K562 (cell line): ENCODE measurements at places on chromosomes 3 and 15. TPM values are rescaled to one million over a fixed set of nuclear protein-coding genes. Genes with fewer than 3 reads are reported as not detected.
A peak's percentile ranks its signal among the peaks of the same experiment; 100 is the strongest.

ARRDC4 gene
- 11.4 and 15.8 TPM in 2 replicates for total RNA-seq

DNA sequence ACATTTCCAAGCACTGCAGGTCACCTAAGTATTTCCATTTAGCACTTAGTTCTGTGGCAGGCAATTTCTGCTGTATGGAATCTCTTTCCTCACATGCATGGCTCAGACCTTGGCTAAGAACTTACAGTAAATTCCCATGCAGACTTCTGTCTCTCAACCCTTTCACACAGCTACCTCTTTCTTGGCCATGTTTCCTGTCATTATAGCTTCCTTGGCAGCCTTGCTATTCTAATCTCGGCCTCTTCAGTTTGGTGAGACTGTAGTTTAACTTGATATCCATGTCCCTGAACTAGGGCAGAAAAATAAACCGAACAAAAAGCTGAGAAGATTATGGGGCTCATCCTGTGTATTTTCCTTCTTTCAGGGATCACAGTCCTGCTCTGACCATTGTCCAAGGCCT, 96.0 kb downstream of the SPATA16 start:
- no peak overlapping the region for H3K4me3 ChIP-seq
- no peaks in the 10 kb centered on the region for H3K4me1 ChIP-seq
- H3K36me3 ChIP-seq, result no peaks in the 10 kb centered on the region
- no peak for DNase-seq
- H3K27me3 ChIP-seq, result no peaks in the 10 kb centered on the region

SYNPR gene
- total RNA-seq, result not detected in 2 replicates

DNA sequence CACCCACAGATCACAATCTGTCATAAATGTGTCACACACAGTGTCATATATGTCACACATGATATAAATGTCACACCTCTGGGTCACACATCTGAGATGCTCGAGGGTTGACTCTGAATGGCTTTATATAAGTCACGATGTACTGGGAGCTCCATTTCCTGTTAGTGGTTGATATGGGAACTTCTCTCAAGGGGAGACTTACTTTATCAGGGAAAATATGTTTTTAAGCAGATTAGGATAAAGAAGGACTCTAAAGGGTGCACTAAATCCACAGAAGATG, 83.9 kb upstream of the MEF2A start:
- DNase-seq, result no peak
- no peak overlapping the region for H3K4me3 ChIP-seq
- peaks cover 10% of the 10 kb centered on the region; the same call in 2 of the 3 replicates for H3K27me3 ChIP-seq
- no peaks in the 10 kb centered on the region for H3K36me3 ChIP-seq
- no peak overlapping the region for H3K27ac ChIP-seq

- no peak overlapping the region for H3K27ac ChIP-seq
- H3K36me3 ChIP-seq, result no peaks in the 10 kb centered on the region
- no peak for DNase-seq
- H3K4me3 ChIP-seq, result no peak overlapping the region
- no peaks in the 10 kb centered on the region for H3K27me3 ChIP-seq
- no peaks in the 10 kb centered on the region for H3K4me1 ChIP-seq
These were observed 354.8 kb upstream of the DNAJC19 start for GRCh38 chr3:181344331-181344730.

- H3K36me3 ChIP-seq, result no peaks in the 10 kb centered on the region
- H3K4me1 ChIP-seq, result no peaks in the 10 kb centered on the region; the same call in 1 of the 2 replicates
- no peak for DNase-seq
- H3K4me3 ChIP-seq, result no peak overlapping the region
These were observed 8.9 kb downstream of the MUC20 start for GRCh38 chr3:195729476-195730251.

C3orf20 gene
- total RNA-seq, result not detected in 2 replicates

GRCh38 chr3:13277860-13278531, 142.1 kb downstream of the NUP210 start:
- no peak overlapping the region for H3K4me3 ChIP-seq
- peak; percentile 74 for DNase-seq
- peaks cover 30% of the 10 kb centered on the region for H3K4me1 ChIP-seq

CTXN2 gene
- not detected in 2 replicates for total RNA-seq

- no peak overlapping the region for H3K27ac ChIP-seq
- DNase-seq, result no peak
- H3K27me3 ChIP-seq, result no peaks in the 10 kb centered on the region
These were observed 40.3 kb downstream of the THSD4 start for GRCh38 chr15:71155534-71155933.

LINS1 gene
- total RNA-seq, result 21.4 and 21.5 TPM in 2 replicates

DNA sequence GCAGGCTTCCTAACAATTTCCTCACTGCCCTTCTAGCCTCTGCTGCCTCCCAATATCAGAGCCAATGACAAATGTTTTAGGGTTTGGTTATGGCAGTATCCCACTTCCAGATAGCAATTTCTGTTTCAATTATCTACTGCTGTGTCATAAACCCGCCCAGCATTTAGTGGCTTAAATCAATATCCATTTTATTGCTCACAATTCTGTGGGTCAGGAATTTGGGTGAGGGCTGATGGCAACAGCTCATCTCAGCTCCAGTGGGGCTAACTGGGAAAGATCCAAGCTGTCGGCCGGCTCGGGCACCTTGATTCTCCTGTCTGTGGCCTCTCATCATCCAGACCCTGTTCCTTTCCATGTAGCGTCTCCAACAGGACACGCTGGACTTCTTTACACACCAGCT, 85.3 kb upstream of the GOLGA8J start:
- peaks cover 6% of the 10 kb centered on the region; the same call in 1 of the 3 replicates for H3K27me3 ChIP-seq
- DNase-seq, result no peak
- H3K4me3 ChIP-seq, result no peak overlapping the region
- no peaks in the 10 kb centered on the region for H3K4me1 ChIP-seq
- H3K36me3 ChIP-seq, result no peaks in the 10 kb centered on the region
- H3K27ac ChIP-seq, result no peak overlapping the region

GRCh38 chr15:79629687-79630086, 197.6 kb downstream of the MINAR1 start:
- H3K27ac ChIP-seq, result no peak overlapping the region
- no peaks in the 10 kb centered on the region for H3K4me1 ChIP-seq
- H3K4me3 ChIP-seq, result no peak overlapping the region
- no peaks in the 10 kb centered on the region for H3K27me3 ChIP-seq
- H3K36me3 ChIP-seq, result no peaks in the 10 kb centered on the region
- no peak for DNase-seq

CCNB2 gene
- 90.4 and 97.2 TPM in 2 replicates for total RNA-seq

ISG20 gene
- 1.9 TPM in 2 replicates for total RNA-seq

AADACL2 gene
- total RNA-seq, result not detected in 2 replicates

CDCP1 gene
- 13.9 and 16.4 TPM in 2 replicates for total RNA-seq

CPEB1 gene
- total RNA-seq, result 13.4 and 13.7 TPM in 2 replicates

SUSD5 gene
- total RNA-seq, result not detected in 2 replicates

GRCh38 chr3:171164067-171164465, 137.5 kb upstream of the SLC2A2 start:
- peaks cover 51% of the 10 kb centered on the region for H3K36me3 ChIP-seq
- H3K4me3 ChIP-seq, result no peak overlapping the region
- no peak for DNase-seq
- no peak overlapping the region for H3K27ac ChIP-seq

NPAP1 gene
- not detected in 2 replicates for total RNA-seq
